ENCODE measurements at places on chromosomes 3 and 15.

DNA sequence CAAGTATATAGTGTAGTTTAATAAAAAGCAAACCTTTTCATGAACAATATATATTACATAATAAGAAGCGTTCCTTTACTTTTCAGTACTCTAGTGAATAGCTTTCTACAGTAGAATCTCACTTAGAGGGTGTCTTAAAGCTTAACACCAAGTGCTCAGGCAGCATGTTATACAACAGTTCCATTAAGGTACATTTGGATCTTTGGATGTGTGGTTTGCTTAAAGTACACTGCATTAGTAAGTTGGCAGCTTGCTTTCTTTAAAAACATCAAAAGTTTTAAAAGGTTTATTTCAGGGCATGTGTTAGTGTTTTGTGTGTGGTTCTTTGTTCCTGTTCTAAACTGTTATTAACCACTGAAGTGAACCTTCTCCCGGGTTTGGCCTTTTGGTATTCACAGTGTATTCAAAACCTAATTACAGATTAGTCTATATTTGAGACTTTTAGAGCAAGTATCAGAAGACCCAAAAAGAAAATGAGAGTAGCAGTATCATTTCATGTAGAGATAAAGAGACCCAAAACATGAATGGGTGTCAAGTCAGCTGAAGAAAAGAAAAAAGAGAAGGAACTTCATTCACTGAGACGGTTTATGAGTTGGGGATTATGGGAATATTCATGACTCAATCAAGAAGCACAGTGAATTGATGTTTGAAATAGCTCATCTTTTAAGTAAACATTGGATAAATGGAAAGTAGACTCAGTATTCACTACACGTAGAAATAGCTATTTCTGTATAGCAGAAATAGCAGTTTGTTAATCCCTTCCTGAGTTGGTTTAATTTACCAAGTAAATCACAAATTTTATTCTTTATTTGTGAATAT, 93.9 kb downstream of the OPA1 start:
- DNase-seq = no peak

DNA sequence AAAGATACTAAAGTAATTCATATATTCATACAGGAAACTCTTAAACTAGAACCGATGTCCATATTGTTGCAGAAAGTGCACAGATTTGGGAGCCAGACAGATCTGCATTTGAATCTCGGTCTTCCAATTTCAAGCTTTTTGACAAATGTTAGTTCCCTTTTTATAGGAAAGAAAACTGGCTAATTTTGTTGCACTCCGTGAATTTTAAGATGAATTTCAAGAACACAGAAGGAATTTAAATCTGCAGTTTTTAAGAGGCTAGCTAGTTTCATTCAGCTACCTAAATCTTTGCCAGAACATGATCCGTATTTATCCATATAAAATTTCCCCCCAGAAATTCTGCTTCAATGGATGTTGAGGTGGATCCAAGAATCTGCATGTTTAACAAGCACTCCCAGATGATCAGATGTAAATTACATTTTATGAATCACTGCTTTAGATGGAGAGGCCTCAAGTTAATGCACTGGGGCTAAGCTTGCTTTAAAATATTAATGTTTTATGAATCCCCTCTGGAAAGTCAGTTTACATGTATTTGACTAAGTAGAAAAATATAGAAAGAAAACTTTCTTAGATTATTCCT, 1296.3 kb upstream of the CADM2 start:
- DNase-seq = no peak

GRCh38 chr3:8839607-8840325, 70.4 kb upstream of the OXTR start:
- DNase-seq = peak; percentile 67

DNA sequence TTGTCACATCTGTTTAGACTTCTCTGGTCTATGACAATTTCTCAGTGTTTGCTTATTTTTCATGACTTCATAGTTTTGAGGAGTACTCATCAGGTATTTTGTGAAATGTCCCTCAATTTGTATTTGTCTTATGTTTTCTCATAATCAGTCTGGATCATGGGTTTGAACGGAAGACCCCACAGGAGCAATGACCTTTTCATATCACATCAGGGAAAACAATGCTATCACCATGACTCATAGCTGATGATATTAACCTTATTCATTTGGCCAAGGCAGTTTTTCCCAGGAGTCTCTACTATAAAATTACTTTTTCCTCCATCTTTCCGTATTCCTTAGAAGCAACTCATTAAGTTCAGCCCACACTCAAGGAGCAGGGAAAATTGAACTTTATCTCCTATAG, 32.7 kb downstream of the AADACL2 start:
- DNase-seq = peak; percentile 85

- DNase-seq = no peak
Measured at GRCh38 chr15:70248116-70249025, 150.7 kb upstream of the TLE3 start.

GRCh38 chr15:87207990-87208580, 1048.5 kb downstream of the NTRK3 start:
- DNase-seq = peak; percentile 92

- no peak for DNase-seq
Measured at GRCh38 chr15:71085809-71086208, 29.5 kb upstream of the THSD4 start.

GRCh38 chr3:156311431-156311830, 191.1 kb downstream of the KCNAB1 start:
- DNase-seq = no peak

DNA sequence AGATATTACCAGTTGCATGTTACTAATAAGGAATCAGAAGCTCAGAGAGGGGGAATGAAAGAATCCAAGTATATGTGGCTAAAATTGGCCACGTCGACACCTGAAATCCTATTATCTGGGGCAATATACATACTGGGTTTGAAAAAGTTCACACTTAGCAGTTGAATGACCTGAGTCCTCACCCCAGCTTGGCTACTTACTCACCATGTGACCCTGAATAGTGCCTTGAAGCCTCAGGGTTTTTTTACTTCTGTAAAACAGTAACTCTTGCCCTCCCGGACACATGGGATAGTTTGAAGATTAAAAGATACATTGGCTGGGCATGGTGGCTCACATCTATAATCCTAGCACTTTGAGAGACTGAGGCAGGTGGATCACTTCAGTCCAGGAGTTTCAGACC, 342.2 kb upstream of the TPRG1 start:
- no peak for DNase-seq

- DNase-seq = no peak
Measured at GRCh38 chr15:58686286-58686685, 63.2 kb downstream of the ADAM10 start.

GRCh38 chr3:96863129-96863740, 48.8 kb downstream of the EPHA6 start:
- peak; percentile 22 for DNase-seq

GRCh38 chr3:76646921-76647562, 392.9 kb upstream of the ROBO2 start:
- no peak for DNase-seq

DNA sequence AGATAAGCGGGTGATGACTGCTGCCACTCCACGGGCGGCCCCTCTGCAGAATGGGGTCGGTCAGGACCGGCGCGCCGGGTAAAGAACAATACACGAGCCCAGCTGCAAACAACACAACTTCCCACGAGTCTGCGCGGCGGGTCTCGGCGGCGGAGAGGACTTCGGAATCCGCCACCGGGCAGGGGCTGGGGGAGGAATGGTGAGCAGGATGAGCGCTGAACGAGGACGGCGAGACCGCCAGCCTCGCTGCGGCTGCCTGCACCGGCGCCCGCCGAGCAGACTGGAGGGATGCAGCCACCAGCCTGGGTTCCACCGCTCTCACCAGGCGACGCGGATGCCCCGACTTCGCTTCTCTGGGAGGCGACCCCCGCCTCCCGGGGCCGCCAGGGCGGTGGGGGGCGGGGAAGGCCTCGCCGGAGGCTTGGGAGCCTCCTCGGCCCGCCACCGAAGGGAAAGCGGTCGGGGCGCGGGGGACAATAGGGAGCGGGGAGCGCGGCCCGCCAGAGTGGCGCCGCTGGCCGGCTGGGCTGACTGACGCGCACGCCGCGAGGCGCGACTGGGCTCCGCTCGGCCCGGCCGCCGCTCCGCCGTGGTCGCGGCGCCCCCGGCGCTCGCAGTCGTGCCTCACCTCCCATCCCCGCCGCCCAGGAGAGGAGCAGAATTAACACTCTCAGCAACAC, 515 bp downstream of the ADAM10 start:
- DNase-seq = peak; percentile 52

DNA sequence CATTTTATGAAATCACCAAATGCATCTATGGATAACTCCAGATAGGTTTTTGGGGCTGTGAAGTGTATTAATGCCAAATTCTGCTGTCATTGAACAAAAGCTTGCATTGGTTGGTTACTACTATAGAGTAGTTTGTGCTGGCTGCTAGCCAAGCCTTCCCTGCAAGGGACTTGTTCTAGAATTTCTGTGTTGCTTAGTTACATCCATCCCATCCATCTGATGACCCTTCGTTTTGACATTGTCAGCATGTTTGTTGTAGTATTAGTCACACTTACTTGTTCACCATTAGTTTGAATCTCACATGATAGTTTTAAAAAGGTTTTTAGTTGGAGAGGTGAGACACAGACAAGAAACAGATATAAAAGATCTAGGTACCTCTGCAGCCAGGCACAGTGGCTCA, 7.0 kb upstream of the NIPA2 start:
- DNase-seq = peak; percentile 45

- DNase-seq = no peak
Measured at GRCh38 chr3:101154401-101154800, 161.2 kb upstream of the ABI3BP start.

GRCh38 chr3:151445273-151446001, 15.4 kb downstream of the IGSF10 start:
- peak; percentile 100 for DNase-seq

DNA sequence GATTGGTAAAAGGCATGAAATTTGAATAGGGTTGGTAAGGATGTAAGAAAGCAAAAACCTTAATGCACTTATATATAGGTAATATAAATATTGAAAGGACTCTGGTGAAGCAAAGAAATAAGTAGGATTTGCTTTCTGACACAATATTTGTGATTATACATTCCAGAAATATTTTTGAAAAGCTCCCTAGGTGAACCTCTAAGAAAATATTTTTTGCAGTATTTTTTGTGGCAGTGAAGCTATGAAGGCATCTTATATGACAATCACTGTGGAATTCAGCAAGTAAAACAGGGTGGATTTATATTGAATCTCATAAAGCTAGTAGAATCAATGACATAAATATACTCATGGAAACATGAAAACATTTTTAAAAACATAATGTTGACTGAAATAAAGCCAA, 119.6 kb upstream of the EPHA3 start:
- DNase-seq = no peak

GRCh38 chr3:57961828-57962447, 46.3 kb upstream of the FLNB start:
- peak; percentile 50 for DNase-seq

- no peak for DNase-seq
Measured at GRCh38 chr3:37899101-37899707, 37.5 kb downstream of the CTDSPL start.

DNA sequence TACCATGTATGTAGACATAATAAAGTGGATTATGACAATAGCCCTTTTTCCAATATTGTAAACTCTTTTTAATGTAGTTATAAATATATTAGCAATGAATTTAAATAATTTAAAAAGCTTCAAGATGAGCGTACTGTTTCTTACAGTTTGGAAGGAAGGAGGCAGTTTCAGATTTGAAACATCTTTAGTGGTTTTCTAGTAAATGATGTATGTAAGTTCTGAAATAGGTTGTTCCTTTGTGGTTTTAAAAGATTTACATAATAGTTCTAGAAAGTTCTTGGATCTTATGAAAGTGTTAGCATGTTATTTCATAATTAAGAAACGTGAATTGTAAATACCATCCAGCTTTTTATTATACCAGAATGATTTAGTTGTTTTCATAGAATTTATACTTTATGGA, 16.0 kb downstream of the DNAJC19 start:
- DNase-seq = no peak

Data from M059J (cell line).